GM12864 (cell line): ENCODE measurements at places on chromosomes 4 and X.

DNA sequence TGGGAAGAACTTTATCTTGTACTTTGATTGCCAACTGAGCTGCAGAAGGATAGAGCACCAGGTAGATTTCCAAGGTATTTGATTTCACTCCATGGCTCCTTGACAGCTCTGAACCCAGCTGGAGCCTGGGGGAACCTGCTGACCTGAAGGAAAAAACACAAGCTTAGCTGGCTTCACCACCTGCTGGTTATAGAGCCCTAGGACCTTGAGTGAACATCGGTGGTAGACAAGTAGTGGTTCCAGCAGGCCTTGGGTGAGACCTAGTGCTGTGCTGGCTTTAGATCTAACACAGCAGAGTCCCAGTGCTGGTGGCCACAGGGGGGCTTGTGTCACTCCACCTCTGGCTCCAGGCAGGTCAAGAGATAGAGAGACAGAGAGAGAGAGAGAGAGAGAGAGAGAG lies 1102.6 kb downstream of the ADGRL3 start:
- no peak for DNase-seq

DNA sequence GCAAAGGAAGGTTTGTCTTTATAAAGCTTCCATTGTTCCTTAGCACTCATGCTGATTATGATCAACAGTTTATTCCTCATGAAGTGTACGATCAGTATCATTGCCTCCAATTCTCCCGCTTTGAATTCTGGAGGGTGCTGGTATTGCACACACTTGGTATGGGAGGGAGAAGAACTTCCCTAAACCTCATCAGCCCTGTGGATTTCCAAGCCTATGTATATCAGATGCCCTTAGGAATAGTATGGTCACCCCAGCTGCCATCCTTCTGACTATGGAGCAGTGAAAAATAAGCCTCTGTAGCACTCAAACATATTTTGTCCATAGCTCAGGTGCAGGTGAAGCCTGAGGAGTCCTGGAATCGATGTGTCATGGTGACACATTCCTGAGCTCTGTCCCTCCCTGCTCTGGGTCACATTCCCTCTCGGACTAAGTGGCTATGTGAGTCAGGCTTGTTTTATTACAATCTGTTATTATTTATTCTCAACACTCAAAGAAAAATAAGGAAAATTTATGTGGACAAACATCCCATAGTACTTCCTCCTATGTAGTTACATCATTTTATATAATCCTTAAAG lies 2.0 kb upstream of the ZDHHC9 start:
- no peak for DNase-seq

- DNase-seq: no peak
Measured at GRCh38 chrX:140525448-140525847, 20.6 kb upstream of the SOX3 start.

GRCh38 chr4:162523171-162523570 lies 359.4 kb upstream of the FSTL5 start:
- no peak for DNase-seq

DNA sequence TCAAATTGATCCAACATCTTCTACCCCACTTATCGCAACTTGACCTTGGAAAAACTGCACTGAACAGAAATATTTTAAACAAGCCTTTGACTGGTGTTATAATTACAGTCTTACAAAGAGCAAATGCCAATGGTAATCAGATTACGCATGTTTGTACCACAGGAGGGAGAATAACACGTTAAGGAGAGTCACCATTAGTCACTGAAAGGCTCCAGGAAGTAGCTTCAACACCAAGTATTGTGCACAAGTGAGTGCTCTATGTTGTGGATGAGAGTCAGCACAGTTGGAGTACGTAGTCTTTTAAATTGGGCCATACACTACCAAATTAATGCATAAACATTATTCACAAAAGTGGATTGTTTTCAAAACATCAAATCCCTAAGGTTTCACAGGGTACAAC lies 1081.5 kb upstream of the TENM3 start:
- DNase-seq: no peak

DNA sequence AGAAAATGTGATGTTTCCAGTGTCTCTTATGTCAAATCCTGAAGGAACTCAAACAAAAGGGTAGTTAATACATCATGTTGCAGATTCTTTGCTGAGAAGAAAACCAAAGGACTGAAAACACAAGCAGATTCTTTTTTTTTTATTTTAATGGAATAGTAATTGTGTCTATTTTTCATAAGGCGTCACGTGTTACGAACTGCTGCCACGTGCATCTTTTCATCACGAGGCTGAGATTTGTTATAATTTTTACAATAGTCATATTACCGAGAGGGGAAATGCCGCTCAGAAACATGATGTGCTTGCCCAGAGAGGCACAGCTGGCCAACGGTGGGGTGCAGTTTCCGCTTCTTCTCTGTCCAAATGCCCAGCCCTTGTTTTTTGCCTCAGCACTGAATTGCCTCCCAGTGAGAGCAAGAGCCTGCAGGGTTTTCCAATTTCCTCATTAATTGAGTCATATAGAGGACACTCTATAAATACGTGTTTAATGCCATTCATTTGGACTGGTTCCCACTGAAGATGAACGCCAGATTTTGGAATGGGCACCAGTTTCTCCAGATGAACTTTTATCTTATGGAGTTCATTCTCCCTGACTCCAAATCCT lies 225.3 kb downstream of the STK32B start:
- DNase-seq: no peak

DNA sequence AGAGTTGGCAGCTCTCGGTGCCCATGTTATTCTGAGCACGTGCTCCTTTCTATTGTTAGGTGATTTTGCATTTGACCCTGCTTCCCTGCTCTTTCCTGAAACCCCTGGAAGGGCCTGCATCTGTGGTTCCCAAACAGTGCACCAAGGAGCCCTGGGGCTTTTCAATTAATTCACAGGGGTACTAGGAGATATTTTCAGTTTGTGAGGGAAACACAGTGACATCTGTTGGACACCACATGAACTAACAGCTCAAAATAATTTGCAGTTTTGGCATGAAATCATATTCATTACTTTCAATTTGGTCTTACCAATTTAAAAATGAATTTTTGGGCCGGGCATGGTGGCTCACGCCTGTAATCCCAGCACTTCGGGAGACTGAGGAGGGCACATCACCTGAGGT lies 156.6 kb downstream of the GATB start:
- no peak for DNase-seq
